ENCODE measurements at places on chromosomes 7 and 10. TPM values are rescaled to one million over a fixed set of nuclear protein-coding genes. Genes with fewer than 3 reads are reported as not detected.
A peak's percentile ranks its signal among the peaks of the same experiment; 100 is the strongest.

- H3K36me3 ChIP-seq = no peaks in the 10 kb centered on the region
- no peak overlapping the region for H3K27ac ChIP-seq
- no peaks in the 10 kb centered on the region for H3K27me3 ChIP-seq
- H3K4me1 ChIP-seq = no peaks in the 10 kb centered on the region
Measured at GRCh38 chr7:118352867-118353453, 128.5 kb downstream of the ANKRD7 start.

The WDR11 gene
- 36.7 TPM for total RNA-seq

DNA sequence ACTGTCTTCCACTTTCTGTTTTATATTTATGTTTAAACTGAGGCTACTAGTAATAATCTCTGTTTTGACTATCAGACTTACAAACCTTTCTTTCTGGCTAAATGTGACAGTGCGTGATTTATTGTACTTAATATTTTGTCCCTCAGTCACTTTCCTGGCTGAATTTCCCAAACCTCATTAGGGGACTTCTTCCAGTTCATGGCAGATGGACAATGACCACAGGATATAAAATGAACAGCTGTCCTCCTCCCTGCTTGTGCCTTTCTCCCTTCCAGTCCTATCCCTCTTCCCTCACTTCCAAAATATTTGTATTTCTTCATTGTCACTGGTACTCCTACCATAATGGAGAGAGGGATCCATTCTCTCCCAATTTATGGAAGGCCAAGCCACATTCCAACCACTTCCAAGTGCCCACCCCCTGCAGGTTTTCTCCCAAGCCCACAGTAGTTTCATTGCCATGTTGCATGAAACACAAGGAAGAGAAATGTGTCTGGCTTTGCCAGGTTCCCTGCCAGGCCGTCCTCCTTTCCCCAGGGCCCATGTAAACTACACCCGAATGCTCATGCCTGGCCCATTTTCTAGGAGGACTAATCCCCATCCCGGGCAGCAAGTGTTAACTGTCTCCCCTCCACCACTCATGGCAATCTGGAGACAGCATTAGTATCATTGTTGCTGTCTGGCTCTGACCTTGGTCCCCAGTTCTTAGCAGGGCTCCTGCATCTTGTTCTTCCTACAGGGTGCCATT lies 269.5 kb upstream of the SLC26A5 start:
- H3K27ac ChIP-seq = no peak overlapping the region
- H3K4me3 ChIP-seq = no peak overlapping the region
- no peaks in the 10 kb centered on the region for H3K36me3 ChIP-seq
- no peak for DNase-seq
- no peaks in the 10 kb centered on the region for H3K27me3 ChIP-seq

The ZNF722 gene
- total RNA-seq = not detected

The DLX5 gene
- total RNA-seq = not detected

GRCh38 chr7:28135315-28135714 lies 45.3 kb downstream of the JAZF1 start:
- no peak for DNase-seq
- H3K4me3 ChIP-seq = no peak overlapping the region
- no peaks in the 10 kb centered on the region for H3K36me3 ChIP-seq
- H3K27me3 ChIP-seq = no peaks in the 10 kb centered on the region

- no peak overlapping the region for H3K4me3 ChIP-seq
- no peak overlapping the region for H3K27ac ChIP-seq
- no peaks in the 10 kb centered on the region for H3K4me1 ChIP-seq
Measured at GRCh38 chr10:82221601-82222149, 346.7 kb downstream of the NRG3 start.

- DNase-seq = no peak
- no peaks in the 10 kb centered on the region for H3K27me3 ChIP-seq
- H3K4me3 ChIP-seq = no peak overlapping the region
- H3K36me3 ChIP-seq = no peaks in the 10 kb centered on the region
Measured at GRCh38 chr7:132138817-132139216, 437.5 kb downstream of the PLXNA4 start.

The MET gene
- 4.3 TPM for total RNA-seq

DNA sequence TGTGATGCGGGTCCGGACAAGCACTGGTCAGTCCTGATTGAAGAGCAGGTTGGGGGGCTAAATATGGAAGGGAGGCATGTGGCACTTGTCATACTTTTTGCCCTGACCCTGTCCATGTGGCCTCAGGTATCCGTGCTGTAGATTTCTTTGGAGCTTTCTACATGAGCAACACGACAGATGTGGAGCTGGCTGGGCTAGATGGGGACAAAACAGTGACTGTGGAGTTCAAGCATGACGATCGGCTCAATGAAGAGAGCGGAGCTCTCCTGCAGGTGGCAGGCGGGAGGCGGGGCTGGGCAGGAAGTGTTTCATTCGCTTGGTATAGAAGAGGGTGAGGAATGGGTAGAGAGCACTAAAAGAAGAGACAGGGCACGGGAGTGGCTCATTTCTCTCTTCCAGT lies 13.0 kb upstream of the CHCHD1 start:
- no peak overlapping the region for H3K4me3 ChIP-seq
- peaks cover 27% of the 10 kb centered on the region for H3K4me1 ChIP-seq
- peak; percentile 70 for DNase-seq
- no peaks in the 10 kb centered on the region for H3K27me3 ChIP-seq
- H3K27ac ChIP-seq = no peak overlapping the region

The LBX1 gene
- not detected for total RNA-seq

DNA sequence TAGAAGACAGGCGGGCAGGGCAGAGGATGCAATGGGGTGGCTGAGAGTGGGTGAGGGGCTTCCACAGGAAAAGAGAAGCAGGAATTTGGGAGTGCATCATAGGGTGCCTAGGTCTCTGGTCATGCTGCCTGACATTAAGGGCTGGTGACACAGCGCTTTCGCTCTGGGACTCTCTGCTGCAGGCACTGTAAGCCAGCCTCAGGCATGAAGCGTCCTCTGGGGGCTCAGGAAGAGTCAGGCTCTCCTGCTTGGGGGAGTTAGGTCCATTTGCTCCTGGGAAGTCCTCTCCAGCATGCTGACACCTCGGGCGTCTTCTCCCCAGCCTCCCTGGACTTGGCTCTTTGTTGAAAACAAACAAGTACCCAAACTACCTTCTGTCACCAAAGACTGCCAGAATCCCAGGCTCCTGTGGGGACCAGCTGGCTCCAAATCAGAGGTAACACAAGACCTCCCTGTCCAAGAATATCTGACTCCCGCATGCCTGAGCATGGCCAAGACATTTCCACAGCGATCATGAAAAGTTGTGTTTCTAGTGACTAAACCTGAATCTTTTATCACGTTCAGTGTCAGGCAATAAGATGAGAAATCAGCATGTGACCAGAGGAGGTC lies 55.4 kb downstream of the GPR26 start:
- H3K27ac ChIP-seq = no peak overlapping the region
- DNase-seq = no peak
- H3K4me3 ChIP-seq = no peak overlapping the region
- H3K36me3 ChIP-seq = no peaks in the 10 kb centered on the region

DNA sequence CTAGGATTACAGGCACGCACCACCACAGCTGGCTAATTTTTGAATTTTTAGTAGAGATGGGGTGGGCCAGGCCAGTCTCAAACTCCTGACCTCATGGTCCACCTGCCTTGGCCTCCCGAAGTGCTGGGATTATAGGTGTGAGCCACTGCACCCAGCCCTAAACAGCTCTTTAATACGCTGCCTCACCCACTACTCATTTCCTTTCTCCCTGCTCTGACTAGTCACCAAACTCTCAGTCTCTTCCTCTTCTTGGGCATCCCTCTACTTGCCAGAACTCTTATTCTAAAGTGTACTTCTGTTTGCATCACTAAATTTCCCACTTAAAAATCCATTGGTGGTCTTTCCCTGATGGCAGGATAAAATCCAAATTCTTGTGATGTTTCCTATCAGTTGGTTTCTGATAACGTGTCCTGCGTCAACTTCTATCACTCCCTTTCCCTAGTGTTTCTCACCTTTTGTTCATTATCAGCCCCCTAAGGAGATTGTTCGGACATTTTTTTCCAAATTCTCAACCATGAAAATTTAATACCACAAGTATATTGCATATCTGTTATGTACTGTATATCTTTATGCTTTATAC lies 124.7 kb downstream of the CUBN start:
- no peak overlapping the region for H3K27ac ChIP-seq
- no peak overlapping the region for H3K4me3 ChIP-seq
- no peaks in the 10 kb centered on the region for H3K36me3 ChIP-seq
- H3K27me3 ChIP-seq = no peaks in the 10 kb centered on the region

DNA sequence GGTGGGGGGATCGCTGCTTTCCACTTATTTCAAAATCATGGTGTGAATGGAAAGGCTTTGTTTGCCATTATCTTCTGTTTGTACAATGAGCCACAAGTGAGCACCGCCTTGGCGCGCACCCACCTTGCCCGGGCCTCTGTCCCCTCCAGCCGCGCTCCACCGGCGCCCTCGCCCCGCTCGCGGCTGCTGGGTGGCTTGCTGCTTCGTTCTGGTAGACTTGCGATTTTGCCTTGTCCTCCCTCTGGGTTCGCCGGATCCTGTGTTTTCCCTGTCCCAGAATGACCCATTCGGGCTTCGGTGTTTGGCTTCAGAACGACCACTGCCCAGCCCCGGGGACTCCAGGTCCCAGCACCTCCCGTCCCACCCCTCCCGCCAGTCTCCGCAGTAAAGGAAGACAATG lies 273.0 kb upstream of the BMPER start:
- no peak for DNase-seq
- no peaks in the 10 kb centered on the region for H3K27me3 ChIP-seq
- no peaks in the 10 kb centered on the region for H3K36me3 ChIP-seq
- H3K4me3 ChIP-seq = no peak overlapping the region
- no peak overlapping the region for H3K27ac ChIP-seq
- H3K4me1 ChIP-seq = no peaks in the 10 kb centered on the region

The CTTNBP2 gene
- total RNA-seq = not detected

DNA sequence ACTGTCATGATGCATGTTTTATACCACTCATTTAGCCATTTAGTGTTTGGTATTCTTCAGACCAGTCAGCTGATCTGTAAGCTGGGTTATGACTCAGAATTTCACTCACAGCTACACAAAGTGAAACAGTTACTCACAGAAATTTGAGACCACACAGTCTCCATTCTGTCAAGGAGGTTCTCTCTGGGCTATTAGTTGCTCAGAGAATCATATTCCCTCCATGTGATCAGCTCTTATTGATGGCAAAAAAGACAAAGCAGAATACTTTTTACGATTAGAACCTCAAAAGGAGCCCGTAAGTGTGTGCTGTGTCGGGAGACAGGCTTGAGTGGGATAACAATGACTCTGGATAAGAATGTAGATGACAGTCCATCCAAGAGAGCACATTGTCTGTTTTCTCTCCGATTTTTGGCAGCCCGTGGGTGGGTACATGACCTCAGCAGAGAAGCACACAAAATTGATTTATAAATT lies 277.6 kb upstream of the SORCS1 start:
- no peaks in the 10 kb centered on the region for H3K4me1 ChIP-seq
- no peak for DNase-seq
- no peaks in the 10 kb centered on the region for H3K27me3 ChIP-seq
- no peak overlapping the region for H3K27ac ChIP-seq
- H3K36me3 ChIP-seq = no peaks in the 10 kb centered on the region

GRCh38 chr10:49497358-49497757 lies 41.6 kb downstream of the ERCC6 start:
- no peaks in the 10 kb centered on the region for H3K27me3 ChIP-seq
- H3K4me3 ChIP-seq = no peak overlapping the region
- H3K36me3 ChIP-seq = no peaks in the 10 kb centered on the region
- H3K27ac ChIP-seq = no peak overlapping the region
- H3K4me1 ChIP-seq = no peaks in the 10 kb centered on the region
- DNase-seq = no peak

DNA sequence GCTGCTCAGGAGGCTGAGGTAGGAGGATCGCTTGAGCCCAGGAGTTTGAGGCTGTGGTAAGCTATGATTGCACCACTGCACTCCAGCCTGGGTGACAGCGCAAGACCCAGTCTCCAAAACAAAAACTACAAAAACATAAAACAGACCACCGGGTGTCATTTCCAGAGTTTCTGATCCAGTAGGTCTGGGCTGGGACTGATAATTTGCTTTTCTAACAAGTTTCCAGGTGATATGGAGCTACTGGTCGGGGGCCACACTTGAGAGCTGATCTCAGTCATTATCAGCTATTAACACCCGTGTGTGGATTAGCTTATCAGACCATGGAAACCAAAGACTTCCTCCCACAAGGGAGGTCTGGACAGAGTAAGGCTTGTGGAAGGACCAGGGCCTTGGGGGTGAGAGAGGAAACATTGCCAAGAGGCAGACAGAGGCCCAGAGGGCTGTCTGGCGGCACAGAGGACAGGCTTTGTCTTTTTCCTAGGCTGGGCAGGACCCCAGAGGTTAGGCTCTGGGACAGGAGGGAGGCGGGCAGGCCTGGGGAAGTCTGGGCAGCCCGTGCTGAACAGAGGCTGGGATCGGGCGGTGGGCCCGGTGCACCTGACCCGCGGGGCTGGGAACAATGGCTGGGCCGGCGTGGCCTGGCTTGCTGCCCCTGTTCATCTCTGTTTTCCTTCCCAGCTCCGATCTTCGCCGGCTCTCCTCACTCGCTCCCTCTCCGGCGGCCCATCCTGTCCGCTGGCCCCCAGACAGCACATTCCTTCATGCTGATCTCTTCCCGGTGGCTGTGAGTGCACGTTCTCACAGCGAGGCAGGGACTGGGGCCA lies 25.2 kb downstream of the TMEM270 start:
- H3K27ac ChIP-seq = no peak overlapping the region
- no peaks in the 10 kb centered on the region for H3K27me3 ChIP-seq
- DNase-seq = no peak
- no peaks in the 10 kb centered on the region for H3K4me1 ChIP-seq
- no peak overlapping the region for H3K4me3 ChIP-seq
- no peaks in the 10 kb centered on the region for H3K36me3 ChIP-seq

DNA sequence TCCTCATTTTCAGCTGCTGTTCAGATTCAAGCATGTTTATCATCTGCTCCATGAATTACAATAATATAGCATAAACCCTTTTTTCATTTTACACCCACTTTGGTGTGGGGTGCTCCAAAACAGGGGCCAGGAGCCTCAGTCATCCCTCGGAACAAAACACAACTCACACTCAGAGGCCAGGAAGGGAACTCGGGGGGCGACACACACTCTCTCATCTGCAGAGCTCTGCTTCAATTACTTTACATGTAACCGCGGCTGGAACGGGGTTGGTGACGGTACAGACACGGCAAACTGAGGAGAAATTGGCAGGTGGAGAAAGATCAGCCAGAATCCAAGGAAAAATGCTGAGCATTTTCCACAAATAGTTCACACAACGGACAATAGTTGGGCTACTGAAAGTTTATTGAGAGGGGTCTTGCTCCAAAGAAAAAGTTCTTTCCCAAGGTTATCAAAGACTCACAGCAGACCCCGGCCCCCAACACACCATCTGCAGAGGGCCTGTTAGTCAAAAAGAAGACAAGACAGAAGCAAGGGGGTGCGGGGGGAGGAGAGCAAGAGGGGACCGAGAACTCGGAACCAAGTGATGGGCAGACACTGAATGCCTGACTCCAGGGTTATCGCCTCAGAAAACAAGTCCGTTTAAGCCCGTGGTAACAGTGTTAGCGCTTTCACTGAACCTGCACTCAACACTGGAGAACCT lies 20.5 kb downstream of the DIP2C start:
- no peaks in the 10 kb centered on the region for H3K4me1 ChIP-seq
- no peak overlapping the region for H3K27ac ChIP-seq
- H3K4me3 ChIP-seq = no peak overlapping the region
- no peaks in the 10 kb centered on the region for H3K27me3 ChIP-seq
- H3K36me3 ChIP-seq = no peaks in the 10 kb centered on the region

The SEMA3E gene
- not detected for total RNA-seq

The VPS37D gene
- total RNA-seq = 0.18 TPM

Data from CD8-positive, alpha-beta memory T cell (primary cell).